ENCODE measurements at places on chromosomes 16 and 17.

GRCh38 chr17:57084361-57084801 lies 665 bp upstream of the AKAP1 start:
- no peak for DNase-seq

DNA sequence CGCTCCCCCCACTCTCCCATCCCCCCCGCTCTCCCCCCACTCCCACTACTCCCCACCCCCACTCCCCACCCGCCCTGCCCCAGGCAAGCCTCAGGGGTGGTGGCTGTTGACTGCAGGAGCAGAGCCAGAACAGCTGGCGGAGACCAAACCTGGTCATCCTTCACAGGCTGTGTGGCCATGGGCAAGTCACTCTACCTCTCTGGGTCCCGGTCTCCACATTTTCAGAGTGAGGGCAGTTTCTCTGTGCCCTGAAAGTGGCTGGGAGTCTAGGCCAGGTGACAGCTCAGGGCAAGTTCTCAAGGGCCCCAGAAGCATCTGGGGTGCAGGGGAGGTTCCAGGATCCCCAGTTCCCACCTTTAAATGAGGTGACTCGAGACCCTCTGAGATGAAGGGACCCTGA lies 15.1 kb upstream of the BAHCC1 start:
- DNase-seq = no peak

- no peak for DNase-seq
These were observed 24.8 kb upstream of the SLC38A7 start for GRCh38 chr16:58709333-58709732.

GRCh38 chr17:5585836-5586521 lies 1.7 kb upstream of the NLRP1 start:
- no peak for DNase-seq

DNA sequence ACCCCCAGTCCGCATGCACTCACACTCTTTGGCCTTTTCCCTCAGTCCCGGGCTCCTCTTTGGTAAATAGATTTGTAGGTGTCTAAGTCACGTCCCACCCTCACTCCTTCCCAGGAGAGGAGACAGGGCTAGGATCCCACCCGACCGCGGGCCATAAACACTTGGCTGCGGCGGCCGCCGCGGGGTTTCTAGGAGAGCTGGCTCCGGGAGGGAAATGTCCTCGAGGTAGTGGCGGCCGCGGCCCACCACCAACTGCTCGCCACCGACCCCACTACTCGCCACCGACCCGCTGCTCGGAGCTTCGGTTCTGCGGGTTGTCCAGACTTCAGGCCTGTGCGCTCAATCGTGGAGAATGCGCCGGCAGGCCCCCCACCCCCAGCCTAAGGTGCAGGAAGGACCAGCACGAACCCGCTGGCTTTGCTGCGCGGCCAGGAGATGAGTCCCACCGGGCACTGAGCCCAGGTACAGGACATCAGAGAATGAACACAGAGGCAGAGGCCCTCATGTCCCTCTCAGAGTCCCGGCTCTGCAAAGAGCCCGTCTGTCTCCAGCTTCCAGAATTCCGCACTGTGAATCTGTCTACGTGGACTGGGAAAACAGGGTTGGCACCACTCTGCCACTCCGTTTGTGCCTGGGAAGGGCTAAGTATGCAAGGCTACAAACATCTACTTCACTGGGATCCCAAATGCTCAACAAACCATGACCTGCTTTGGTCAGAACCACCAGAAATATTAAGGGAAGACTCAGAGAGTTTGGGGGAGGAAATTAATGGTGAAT lies 2.5 kb downstream of the PRAC2 start:
- no peak for DNase-seq

DNA sequence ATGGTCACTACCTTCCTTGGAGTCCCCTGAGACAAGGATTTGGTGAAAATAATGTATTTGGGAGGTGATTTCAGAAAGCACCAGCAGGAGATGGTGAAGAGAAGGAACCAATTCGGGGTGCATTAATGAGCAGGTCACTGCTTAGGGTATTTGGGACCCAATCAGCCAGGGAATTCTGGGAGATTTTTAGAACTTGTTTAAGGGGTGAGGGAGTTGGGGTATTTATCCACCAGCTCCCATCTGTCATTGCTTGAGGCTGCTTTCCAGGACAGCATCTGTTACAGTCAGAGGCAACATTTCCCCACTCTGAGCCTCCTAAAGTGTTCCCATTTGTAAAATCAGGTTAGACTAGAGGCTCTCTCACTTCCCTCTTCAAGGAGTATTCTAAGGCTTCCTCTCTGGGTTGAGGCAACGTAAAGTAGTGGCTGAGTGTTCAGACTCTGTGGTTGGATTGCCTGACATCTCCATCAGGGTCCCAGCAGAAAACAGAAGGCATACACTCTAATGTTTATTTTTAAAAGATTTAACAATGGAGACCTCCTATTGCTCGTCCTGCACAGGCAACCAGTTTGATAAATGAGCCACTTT lies 60.9 kb downstream of the CLEC19A start:
- DNase-seq = no peak

DNA sequence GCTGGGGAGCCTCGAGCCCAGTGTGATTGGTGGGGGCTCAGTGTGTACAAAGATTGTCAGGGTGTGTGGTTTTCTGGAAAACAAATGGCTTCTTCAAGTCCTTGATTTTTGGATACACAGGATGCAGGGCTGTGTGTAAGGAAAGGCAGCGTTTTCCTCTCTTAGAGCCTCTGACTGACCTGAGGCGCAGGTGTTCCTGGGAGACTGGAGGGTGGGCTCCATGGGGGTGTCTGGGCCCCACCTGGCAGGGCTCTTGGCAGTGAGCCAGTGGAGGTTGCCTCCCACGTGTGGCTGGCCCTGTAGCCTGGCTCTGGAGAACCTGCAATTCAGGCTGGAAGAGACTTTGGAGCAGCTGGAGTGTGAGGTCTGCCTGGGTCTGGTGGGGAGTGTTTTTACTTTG lies 5.0 kb downstream of the FOXK2 start:
- DNase-seq = no peak

DNA sequence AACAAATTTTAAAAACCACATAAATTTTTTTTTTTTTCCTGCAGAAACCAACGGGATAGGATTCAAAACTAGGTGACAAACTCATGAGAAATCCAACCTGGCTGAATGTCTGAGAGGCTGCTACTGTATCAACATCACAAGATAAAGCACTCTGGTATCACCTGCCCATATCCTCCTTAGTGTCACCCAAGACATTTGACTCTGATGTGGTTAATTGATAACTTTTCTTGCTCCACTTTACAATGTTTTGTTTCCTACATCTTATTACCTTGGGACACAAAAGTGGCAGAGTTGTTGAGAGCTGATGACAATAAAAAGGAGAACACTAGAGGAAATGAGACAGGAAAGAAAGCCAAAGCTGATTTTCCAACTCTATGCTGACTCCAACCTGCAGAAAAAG lies 4.0 kb upstream of the FBXL20 start:
- no peak for DNase-seq

- no peak for DNase-seq
These were observed 203.2 kb upstream of the WSCD1 start for GRCh38 chr17:5866978-5867377.

DNA sequence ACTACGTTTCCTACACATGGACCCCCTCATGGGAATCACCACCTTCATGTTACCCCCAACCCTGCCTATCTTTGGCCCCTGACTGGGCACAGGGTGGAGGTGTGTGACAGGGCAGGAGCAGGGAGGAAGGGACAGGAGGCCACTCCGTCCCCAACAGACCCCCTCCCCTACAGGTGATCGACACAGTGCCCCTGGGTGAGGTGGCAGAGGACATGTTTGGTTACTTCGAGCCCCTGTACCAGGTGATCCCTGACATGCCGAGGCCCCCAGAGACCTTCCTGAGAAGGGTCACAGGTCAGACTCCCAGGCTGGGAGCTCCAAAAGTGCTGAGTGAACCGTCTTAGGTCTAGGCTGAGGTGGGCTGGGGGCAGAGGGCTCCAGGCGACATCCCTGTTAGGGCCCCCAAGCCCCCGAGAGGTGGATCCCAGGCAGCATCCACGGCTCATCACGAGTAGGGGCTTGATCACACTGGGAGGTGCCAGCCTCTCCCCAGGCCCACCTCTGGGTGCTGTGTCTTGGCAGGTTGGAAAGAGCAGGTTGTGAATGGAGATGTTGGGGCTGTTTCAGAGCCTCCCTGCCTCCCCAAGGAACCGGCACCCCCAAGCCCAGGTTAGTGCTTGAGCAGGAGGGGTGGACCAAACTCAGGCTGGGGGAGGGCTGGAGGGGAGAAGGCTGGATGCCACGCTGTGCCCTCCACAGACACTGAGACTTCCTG lies 1.5 kb downstream of the ACBD4 start:
- DNase-seq = no peak

DNA sequence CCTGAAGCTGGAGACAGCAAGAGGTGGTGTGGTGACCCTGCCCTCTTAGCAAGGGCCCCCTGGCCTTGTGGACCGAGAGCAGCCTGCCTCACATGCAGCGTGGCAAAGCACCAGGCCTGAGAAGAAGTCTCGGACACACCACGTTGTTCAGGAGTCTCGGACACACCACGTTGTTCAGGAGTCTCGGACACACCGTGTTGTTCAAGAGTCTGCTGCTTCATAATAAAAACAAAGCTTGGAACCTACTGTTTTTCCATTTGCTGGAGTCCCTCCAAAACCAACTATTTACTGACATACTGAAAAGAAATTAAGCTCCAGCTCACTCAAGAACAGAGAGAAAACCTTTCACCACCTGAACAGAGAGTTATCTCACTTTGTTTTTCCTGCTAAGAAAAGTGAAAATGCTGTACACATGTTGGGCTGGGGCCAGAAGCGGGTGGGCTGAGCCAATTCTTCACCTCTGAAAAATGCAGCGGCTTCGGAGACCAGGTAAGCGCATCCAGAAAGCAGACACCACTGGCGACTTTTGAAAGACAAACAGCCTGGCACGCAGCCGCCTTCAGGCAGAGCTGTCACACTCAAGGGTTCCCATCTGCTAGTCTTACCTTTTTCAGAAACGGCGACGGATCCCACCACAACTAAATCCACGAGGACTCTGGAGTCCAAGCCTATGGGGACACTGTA lies 8.9 kb downstream of the MTHFSD start:
- DNase-seq = no peak

- DNase-seq = no peak
These were observed 61.0 kb upstream of the RBL2 start for GRCh38 chr16:53372992-53373871.

GRCh38 chr17:76995387-76996105 lies 127.3 kb downstream of the MGAT5B start:
- no peak for DNase-seq

GRCh38 chr16:12228602-12229499 lies 252.3 kb downstream of the SNX29 start:
- DNase-seq = peak; percentile 37

DNA sequence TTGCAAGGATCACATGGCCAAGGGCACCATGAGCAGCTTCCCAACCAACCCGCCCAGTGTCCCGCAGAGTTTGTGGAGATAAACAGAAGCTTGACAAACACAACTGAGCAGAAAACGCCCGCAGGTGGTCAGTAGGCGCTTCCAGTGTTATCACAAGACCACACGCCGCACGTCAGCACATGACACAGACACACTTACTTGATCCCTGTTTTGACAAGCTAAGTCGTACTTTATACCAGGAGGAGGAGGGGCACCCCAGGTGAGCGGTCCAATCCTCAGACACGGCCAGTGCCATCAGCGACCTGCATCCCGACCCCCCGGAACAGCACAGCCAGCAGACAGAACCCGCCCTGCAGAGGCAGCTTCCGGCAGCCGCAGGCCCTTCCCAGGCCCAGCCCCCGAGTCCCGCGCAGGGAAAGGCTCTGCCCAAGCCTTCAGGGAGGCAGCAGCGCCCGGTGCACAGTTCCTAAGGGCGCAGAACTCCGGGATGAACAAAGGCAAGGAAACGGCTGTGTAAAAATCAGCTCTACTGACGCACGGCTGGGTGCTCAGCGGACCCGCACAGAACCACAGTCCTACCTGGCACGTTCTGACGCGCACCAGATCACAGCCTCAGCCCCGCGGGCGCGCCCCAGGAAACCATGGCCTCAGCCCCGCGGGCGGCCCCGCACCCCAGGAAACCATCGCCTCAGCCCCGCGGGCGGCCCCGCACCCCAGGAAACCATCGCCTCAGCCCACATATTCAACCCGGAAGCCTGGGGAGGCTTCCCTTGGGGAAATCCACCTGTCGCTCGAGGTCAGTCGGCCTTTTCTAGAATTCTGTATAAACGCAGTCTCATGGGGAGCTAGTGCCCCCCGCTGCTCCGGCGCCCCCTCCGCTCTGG lies 27.8 kb downstream of the AXIN1 start:
- peak; percentile 44 for DNase-seq

DNA sequence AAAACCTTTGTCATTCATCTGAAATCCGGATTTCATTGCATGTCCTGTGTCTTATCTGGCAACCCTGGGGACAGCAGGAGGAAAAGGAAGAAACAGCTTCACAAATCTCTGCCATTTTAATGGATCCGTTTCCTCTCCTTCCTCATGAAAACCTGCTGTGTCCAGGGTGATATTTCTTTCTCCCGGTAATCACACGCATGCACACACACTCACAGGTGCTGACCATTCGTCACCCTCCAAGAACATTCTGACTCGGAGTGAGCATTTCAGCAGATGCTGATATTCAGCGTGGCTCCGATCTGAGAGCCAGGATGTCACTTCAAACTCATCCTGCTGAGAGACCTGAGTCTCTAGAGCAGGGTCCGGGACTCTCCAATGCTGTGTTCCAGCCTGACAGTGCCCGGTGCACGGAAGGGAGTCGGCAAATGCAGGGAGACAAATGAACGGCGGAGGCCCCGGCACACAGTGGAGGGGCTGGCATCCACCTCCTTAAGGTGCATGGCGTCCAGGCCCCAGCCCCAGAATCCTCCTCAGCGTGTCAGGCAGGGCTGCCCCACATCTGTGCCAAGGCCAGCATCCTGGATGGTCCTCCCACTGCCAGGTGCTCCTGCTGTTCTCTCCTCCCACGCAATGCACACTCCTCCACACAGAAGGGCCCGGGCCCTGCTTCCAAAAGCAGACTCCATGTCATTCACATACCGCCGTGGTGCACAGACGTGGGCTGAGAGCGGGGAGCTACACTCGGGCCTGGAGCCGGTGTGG lies 70.7 kb downstream of the RBFOX3 start:
- no peak for DNase-seq

- no peak for DNase-seq
These were observed 21.9 kb upstream of the CAPN15 start for GRCh38 chr16:505479-506245.

DNA sequence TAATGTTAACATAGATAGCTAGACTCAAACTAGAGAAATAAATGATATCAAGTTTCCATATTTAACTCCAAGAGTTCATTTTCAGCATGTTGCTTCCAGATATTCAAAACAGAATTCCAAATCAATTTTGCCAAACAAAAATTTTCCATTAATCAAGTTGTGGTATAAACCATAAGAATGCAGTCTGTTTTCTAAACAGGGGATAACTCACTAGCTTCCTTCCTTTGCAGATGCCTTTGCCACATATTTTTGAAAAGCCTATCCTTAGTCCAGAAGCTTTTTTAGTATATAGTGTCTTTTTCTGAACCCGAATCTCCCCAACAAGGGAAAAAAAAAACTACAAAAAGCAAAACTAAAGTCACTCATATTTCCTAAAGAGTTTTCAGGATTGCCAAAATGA lies 61.5 kb downstream of the HELZ start:
- DNase-seq = no peak

Measured in GDM1 (cell line).